Keratinocyte (primary cell): ENCODE measurements at places on chromosomes 12 and 14. TPM values are rescaled to one million over a fixed set of nuclear protein-coding genes. Genes with fewer than 3 reads are reported as not detected.

Gene SYT1
- polyA plus RNA-seq = 4.6 to 10.5 TPM (median 6.1 TPM) in 3 replicates

Gene DNAI7
- polyA plus RNA-seq = 0.02 to 0.10 TPM (median 0.05 TPM) in 3 replicates

Gene PRH2
- 0.12 to 0.13 TPM in 2 of 3 replicates, not detected in the other for polyA plus RNA-seq

DNA sequence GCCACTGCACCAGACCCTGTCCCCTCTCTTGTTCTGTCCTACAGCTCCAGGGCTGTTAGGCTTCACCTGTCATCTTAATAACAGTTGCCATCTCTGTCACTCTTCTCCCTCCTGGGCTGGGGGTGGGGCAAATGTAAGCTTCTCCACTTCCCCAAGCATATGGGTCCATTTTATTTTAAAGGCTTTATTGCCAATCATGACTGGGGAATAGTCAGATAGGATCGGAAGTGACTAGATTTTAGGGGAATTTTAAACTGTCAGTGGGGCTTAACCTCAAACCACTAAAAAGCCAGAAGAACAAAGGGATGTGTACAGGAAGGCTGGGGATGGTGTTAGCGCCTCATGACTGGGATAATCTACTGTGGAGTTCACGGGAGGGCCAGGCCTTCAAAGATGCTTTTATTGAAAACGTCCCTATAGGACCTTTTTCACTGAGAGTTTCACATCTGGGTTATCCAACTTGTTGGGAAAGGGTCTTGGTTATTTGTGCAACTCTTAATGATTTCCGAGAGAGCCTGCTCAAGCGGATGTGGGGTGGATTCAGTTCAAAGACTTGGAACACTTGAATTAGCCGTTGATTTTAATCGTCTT lies 41.6 kb downstream of the CHST11 start:
- H3K36me3 ChIP-seq = no peaks in the 10 kb centered on the region
- peaks cover 3% of the 10 kb centered on the region for H3K4me1 ChIP-seq
- no peak overlapping the region for H3K27ac ChIP-seq

DNA sequence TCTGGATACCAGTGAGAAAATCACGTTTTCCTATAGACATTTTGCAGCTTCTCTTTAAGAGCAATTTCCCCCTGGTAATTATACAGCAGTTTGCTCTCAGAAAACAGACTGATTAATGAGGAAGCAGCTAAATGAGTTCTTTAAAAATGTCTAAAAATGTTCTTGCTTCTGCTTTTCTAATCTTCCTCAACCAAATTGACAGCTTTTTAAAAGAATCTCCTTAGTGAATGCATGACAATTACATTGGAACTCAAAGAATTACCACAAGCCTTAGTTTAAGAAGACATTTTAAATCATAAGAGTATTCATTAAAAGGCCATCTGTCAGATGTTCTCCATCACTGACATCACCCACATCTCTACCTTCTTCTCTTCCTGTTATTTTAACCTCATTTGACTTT lies 135.8 kb upstream of the PLXNC1 start:
- no peaks in the 10 kb centered on the region for H3K36me3 ChIP-seq
- H3K27me3 ChIP-seq = no peaks in the 10 kb centered on the region
- no peak overlapping the region for H3K4me3 ChIP-seq
- no peak for DNase-seq
- no peaks in the 10 kb centered on the region for H3K4me1 ChIP-seq

DNA sequence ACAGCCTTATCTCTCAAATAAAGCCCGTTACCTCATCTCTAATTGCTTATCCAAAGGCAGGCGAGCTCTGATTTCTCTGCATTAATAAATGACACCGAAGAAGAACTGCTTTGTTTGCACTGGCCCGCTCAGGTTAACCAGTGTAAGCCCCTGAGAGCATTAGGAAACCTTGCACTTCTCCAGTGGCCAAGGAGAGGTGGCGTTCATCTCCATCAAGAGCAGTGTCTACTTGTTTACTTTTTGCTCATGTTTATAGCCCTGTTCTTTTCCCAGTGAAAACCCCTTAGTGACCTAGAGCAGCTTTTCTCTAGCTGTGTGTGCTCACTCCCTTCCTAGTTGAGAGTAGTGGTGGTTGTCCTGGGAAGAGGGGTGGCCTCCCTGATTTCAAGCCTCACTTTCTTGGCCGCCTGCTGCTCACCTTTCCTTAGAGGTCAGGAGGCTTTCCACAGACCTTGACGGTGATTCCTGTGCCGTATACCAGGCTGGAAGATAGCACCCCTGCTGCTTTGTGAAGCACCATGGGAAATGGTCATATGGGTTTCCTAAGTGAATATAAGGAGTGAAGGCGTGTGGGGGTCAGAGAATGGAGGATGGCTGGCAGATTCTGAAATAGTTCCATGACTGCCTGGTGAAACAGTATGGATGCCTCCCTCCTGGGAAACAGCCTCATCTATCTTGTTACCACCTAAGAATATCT lies 16.6 kb downstream of the FBXW8 start:
- H3K4me3 ChIP-seq = no peak overlapping the region
- H3K27me3 ChIP-seq = no peaks in the 10 kb centered on the region
- no peak for DNase-seq
- H3K36me3 ChIP-seq = peaks cover 3% of the 10 kb centered on the region

- H3K27ac ChIP-seq = no peak overlapping the region
- no peaks in the 10 kb centered on the region for H3K4me1 ChIP-seq
- no peak overlapping the region for H3K4me3 ChIP-seq
- H3K27me3 ChIP-seq = no peaks in the 10 kb centered on the region
- H3K36me3 ChIP-seq = no peaks in the 10 kb centered on the region
Observed at GRCh38 chr12:64538121-64538520, 72.2 kb upstream of the RASSF3 start.

DNA sequence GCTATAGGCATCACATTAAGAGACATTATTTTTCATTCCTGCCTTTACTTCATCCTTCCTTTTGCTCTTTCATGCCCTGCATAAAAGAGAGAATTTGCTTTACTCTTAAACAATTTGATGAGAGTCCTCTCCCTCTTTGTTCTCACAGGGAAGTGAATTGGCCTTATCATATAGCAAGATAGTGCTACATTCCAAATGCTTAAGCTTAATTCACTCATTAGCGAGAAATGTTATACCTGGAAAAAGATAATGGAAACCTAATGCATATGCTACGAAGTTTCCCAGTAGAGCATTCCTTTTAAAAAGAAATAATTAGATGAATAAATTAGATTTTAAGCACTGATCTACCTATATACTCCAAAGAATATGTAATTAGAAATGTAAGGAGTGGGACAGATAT lies 798.8 kb downstream of the C12orf50 start:
- no peak overlapping the region for H3K4me3 ChIP-seq
- H3K27me3 ChIP-seq = no peaks in the 10 kb centered on the region
- H3K4me1 ChIP-seq = peaks cover 2% of the 10 kb centered on the region
- no peaks in the 10 kb centered on the region for H3K36me3 ChIP-seq
- DNase-seq = no peak
- H3K27ac ChIP-seq = no peak overlapping the region

DNA sequence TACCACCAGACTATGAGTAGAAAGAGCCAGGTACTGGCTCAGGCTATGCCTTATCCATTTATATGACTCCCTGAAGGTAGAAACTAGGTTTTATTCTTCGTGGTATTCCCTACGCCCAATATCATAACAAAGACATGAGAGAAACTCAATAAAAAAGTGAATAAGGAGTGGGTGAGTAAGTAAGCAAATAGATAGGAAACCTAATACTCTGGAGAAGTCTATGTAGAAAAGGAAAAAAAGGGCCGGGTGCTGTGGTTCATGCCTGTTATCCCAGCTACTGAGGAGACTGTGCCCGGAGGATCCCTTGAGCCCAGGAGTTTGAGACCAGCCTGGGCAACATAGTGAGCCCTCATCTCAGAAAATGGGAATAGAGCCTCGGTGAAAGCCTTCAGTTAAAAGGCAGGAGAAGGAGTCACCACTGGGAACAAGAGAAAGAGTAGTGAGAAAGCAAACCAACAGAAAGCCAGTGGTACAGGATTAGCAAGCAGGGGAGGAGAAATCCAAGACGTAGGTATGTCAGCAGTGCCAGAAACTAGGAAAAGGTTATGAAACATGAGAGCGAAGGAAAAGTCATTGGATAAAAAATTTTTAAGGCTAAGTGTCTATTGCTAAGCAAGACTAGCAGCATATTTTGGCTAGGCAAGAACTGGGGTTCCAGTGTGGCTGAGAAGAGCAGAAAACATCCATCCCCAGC lies 6.0 kb upstream of the OR6J1 start:
- peaks cover 34% of the 10 kb centered on the region for H3K4me1 ChIP-seq
- no peak overlapping the region for H3K4me3 ChIP-seq
- no peak overlapping the region for H3K27ac ChIP-seq
- H3K36me3 ChIP-seq = no peaks in the 10 kb centered on the region

GRCh38 chr14:20482382-20482781 lies 13.2 kb downstream of the PNP start:
- no peak overlapping the region for H3K27ac ChIP-seq
- H3K36me3 ChIP-seq = peaks cover 5% of the 10 kb centered on the region
- H3K27me3 ChIP-seq = no peaks in the 10 kb centered on the region
- H3K4me3 ChIP-seq = no peak overlapping the region

- peak overlapping the region; percentile 28 for H3K4me3 ChIP-seq
- H3K27ac ChIP-seq = peak overlapping the region; percentile 80
- peaks cover 7% of the 10 kb centered on the region for H3K27me3 ChIP-seq
- H3K36me3 ChIP-seq = no peaks in the 10 kb centered on the region
- H3K4me1 ChIP-seq = peaks cover 22% of the 10 kb centered on the region
- DNase-seq = peak; percentile 79
Observed at GRCh38 chr12:53696285-53696654, 20.4 kb upstream of the ATP5MC2 start.
